ENCODE measurements at places on chromosomes 16 and 17. TPM values are rescaled to one million over a fixed set of nuclear protein-coding genes. Genes with fewer than 3 reads are reported as not detected.

- no peaks in the 10 kb centered on the region for H3K27me3 ChIP-seq
- peaks cover 19% of the 10 kb centered on the region for H3K36me3 ChIP-seq
- peak overlapping the region; percentile 53 for H3K27ac ChIP-seq
- peaks cover 49% of the 10 kb centered on the region for H3K4me1 ChIP-seq
- H3K4me3 ChIP-seq = peak overlapping the region; percentile 10
Measured at GRCh38 chr17:40447806-40448205, 4.6 kb downstream of the IGFBP4 start.

GRCh38 chr17:15501282-15501681, 33.9 kb upstream of the CDRT4 start:
- H3K27me3 ChIP-seq = no peaks in the 10 kb centered on the region
- H3K4me3 ChIP-seq = no peak overlapping the region
- peaks cover 21% of the 10 kb centered on the region for H3K36me3 ChIP-seq
- no peak for DNase-seq
- H3K27ac ChIP-seq = no peak overlapping the region
- peaks cover 6% of the 10 kb centered on the region for H3K4me1 ChIP-seq

DNA sequence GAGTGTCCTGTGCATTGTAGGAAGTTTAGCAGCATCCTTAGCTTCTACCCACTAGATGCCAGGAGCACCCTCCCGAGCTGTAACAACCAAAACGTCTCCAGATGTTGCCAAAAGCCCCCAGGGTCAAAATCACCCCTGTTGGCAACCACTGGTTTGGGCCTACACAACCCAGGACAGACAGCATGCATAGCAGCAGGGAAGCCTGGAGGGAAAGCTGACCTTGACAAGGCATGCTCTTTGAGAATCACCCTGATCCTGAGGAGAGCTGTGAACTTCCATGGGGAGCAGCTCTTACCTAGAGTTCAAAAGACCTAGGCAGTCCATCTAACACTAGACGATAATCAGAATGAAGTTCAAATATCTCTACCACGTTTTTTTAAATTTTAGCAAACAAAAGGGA, 9.2 kb downstream of the SKAP1 start:
- H3K4me3 ChIP-seq = no peak overlapping the region
- no peak for DNase-seq
- no peaks in the 10 kb centered on the region for H3K27me3 ChIP-seq
- H3K27ac ChIP-seq = no peak overlapping the region
- H3K36me3 ChIP-seq = peaks cover 36% of the 10 kb centered on the region

DNA sequence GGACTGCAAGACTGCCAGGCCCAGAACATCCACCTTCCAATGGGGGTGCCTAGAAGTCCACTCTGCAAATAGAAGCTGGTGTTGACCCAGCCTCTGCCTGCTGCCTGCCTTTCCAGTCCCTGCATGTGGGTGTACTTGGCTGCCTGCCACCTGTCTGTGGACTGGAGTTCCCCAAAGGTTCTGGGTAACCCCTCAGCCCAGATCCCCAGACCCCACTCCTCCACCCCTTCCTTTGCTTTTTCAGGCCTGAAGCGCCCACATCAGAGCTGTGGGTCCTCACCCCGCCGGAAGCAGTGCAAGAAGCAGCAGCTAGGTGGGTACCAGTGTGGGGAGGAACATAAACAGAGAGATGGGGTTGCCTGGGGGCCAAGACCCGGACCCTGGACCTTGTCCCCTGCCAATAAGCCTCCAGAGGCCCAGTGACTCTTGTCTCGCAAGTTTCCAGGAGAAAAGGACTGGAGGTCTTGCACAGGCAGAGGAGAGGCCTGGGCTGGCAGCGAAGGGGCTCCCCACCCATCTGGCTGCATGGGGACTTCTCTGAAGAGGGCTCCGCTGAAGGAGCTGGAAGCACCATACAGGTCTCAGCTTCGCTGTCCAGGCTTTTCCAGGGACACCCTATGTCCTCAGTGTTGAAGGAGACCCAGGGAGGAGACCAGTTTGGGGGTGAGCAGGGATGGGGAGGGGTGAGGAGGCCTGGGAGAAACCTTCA, 34.3 kb downstream of the NLRC5 start:
- no peak overlapping the region for H3K4me3 ChIP-seq
- H3K4me1 ChIP-seq = peaks cover 46% of the 10 kb centered on the region
- H3K27ac ChIP-seq = peak overlapping the region; percentile 68
- H3K36me3 ChIP-seq = peaks cover 90% of the 10 kb centered on the region
- no peaks in the 10 kb centered on the region for H3K27me3 ChIP-seq

- H3K27me3 ChIP-seq = no peaks in the 10 kb centered on the region
- peaks cover 51% of the 10 kb centered on the region for H3K4me1 ChIP-seq
- H3K4me3 ChIP-seq = peak overlapping the region; percentile 99
- H3K27ac ChIP-seq = no peak overlapping the region
- DNase-seq = no peak
Measured at GRCh38 chr17:68514831-68515635, 2.8 kb downstream of the PRKAR1A start.

Gene DNAJA2
- 74.4 TPM for total RNA-seq

Gene TAT
- not detected for total RNA-seq

Data from activated T-helper 2 cell treated with anti-CD3 and anti-CD28 coated beads, Interferon-gamma antibody, Interleukin-2, Interleukin-4, amounts not matched to agents 10 μg/mL and 5 μg/mL and 100 μg/mL, durations not matched to agents 14 hours and 24 hours and 36 hours (primary cell).